ENCODE measurements at places on chromosomes 7 and 10. TPM values are rescaled to one million over a fixed set of nuclear protein-coding genes. Genes with fewer than 3 reads are reported as not detected.

SVIL gene
- total RNA-seq, result 8.2 TPM

VTI1A gene
- 17.7 TPM for total RNA-seq

ZNF804B gene
- not detected for total RNA-seq

GRCh38 chr10:74008212-74008731 is 10.4 kb downstream of the VCL start:
- DNase-seq, result peak; percentile 60

- no peak for DNase-seq
Measured at GRCh38 chr7:77991656-77992055, 193.1 kb downstream of the PHTF2 start.
